Nephron progenitor cell (in vitro differentiated cells): ENCODE measurements at places on chromosomes 3 and 15.
A peak's percentile ranks its signal among the peaks of the same experiment; 100 is the strongest.

DNA sequence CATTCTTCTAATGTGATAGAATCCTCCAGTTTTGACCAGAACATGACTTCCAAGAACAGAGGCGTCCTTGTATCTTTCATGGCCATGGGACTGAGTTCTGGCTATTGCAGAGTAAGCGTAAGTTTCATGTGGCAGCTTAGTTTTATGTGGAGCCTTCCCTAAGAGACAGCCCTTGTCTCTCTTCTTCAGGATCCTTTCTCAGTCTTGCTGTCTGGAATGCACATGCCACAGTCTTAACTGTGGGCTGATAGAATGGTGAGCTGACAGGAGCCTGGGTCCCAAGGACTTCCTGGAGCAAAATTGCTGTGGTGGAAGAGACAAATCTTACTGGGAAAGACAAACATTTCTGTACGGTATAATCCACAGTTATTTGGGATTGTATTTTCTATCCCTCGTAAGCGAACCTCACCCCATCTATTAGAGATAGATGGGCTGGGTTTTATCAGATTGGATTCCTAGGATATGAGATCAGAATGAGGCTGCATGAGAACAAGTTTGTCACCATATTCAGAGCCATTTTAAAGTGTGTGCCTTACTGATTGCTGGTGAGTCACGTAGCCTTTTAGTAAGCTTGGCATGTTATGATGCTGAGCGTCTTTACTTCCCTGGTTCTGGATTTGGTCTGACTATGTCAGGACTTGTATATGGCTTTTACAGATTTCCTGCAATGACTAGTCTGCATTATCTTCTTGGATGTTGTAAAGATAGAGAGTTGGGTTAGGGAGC is 32.8 kb downstream of the CDIN1 start:
- DNase-seq, result no peak

- DNase-seq, result no peak
Measured at GRCh38 chr15:51758645-51759044, 7.2 kb downstream of the TMOD2 start.

GRCh38 chr15:33679061-33679460 is 289.2 kb upstream of the CHRM5 start:
- no peak for DNase-seq

DNA sequence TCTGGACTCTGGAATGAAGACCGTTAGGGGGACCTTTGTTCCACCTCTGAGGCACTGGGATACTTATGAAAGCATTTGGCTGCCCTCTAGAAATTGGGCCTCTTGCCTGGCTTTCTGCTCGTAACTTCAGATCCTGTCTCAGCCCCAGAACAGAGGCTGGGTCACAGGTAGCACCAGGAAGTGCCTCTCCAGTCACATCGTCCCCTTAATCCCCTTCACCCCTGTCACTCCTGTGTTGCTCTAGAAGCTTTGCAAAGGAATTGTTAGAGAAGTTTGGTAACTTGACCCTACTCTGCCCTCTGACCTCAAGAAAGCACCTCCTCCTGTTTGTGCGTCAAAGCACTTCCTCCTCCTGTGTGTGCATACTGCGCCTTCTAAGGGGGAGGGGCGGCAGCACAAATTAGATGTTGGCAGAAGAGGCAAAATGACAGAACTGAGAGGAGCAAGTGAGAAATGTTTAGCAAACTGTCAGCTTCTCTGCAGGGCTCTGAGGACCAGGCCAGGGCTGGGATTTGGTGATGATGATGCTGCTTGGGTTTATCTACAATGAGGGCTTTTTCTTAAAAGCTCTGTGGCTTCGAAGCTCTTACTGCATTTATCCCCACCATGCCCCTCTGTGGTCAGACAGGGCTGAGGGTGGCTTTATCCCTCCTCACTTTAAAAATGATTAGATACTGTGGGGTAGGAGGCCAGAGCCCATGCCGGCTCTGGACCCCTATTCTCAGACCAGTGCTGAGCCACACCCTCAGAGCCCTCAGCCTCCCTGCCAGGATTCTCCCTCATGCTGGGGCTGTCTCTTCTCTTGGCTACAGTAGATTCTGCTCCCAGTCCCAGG is 76.2 kb downstream of the LARS2 start:
- DNase-seq, result peak; percentile 70

GRCh38 chr15:45097466-45097865 is 16.5 kb downstream of the DUOX2 start:
- no peak for DNase-seq

GRCh38 chr3:106114848-106115247 is 246.0 kb upstream of the CBLB start:
- no peak for DNase-seq

- no peak for DNase-seq
Measured at GRCh38 chr15:83200162-83200561, 7.5 kb downstream of the HDGFL3 start.

GRCh38 chr3:114892880-114893279 is 254.2 kb downstream of the ZBTB20 start:
- no peak for DNase-seq

GRCh38 chr3:32948625-32949445 is 2.6 kb upstream of the CCR4 start:
- DNase-seq, result no peak

DNA sequence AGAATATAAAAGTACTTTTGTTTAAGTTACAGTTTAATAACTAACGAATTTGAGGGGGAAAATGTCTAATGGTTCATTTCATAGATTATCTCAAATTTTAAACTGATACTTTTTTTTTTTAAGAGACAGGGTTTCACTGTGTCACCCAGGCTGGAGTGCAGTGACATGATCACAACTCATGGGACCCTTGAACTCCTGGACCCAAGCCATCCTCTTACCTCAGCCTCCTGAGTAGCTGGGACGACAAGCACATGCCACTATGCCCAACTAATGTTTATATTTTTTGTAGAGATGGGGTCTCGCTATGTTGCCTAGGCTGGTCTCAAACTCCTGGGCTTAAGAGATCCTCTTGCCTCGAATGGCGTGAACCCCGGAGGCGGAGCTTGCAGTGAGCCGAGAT is 16.5 kb downstream of the LRRC58 start:
- DNase-seq, result no peak

DNA sequence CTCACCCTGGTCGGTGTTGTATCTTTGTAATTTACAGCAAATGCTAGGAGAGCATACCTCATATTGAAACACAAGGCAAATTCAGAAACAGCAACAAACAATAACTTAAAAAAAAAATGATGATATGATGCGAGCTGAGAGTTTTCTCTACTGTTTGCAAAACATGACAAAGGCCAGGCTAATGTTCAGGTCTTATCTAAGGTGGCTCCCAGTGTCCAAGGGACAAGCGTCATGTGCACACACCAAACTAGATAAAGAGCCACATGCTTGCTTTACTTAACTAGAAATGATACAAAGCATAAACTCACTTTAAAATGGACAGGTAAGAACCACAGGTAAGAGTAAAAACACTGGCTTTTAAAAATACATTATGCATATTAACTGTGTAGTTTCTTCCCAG is 375.9 kb downstream of the FOXP1 start:
- DNase-seq, result no peak

DNA sequence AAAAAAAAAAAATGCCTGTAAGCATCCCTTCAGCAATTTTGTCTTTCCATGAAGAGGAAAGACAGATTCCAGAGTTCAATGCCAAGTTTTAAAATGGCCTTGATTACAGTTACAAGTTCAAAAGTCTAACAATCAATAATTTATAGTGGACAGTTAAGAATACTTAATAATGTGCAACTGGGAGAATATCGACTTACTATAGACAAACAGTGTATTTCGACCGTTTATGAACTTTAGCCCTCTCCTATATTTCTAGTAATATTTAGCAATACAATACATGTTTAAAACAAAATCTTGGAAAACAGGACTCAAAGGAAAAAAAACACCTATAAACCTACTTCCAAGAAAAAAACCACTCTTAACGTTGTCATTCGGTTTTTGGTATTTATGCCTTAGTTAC is 1.5 kb downstream of the PBRM1 start:
- DNase-seq, result no peak

- no peak for DNase-seq
Measured at GRCh38 chr3:42844412-42844713, 31.3 kb downstream of the CYP8B1 start.

DNA sequence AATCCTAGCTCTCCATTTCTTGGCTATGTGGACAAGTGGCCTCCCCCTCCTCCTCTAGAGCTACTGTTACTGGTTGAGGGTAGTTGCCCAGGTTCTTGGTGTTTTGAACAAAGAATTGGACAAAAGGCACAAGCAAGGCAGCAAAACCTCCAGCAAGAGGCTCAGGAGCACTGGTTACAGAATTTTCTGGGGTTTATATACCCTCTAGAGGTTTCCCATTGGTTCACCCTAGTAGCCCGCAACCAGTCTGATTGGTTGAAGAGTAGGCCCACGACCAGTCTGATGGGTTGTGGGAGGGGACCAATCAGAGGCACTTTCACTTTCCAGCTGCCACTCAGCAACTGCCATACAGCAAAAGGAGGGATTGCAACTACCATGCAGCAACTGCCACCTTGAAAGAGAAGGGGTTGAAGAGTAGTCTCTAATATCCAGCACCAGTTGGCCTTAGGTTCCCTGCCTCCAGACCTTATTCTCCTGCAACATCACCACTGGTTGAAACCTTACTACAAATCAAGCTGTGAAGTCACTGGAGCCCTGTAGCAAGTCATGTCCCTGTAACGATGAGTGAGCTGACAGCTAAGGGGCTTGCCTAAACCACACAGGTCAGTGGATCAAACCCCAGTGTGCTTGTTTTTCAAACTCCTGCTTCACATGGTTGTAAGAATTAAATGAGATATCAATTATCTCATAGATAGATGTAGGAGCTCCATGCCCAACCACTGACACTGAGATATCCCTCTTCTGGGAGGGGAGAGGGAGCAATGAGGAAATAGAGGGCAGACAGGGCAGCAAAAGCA is 2.9 kb upstream of the C15orf39 start:
- no peak for DNase-seq

DNA sequence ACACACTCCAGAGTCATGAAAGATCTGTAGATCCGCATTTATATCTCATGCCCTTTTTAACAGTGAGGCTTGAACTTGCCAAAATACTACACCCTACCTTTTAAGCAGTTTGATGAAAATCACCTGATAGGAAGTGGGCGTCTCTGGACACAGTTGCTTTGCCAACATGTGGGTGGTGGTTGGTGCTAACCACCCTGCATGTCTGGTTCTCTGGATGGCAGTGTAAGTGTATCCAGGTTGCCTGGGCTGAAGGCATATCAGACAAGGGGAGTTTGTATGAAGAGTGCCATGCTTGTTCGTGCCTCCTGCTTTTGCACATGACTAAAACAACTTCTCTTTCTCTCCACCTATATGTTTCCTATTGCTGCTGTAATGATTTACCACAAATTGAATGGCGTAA is 159.6 kb downstream of the GHSR start:
- no peak for DNase-seq

- DNase-seq, result peak; percentile 45
Measured at GRCh38 chr3:46276497-46277099, 34.3 kb downstream of the CCR3 start.

DNA sequence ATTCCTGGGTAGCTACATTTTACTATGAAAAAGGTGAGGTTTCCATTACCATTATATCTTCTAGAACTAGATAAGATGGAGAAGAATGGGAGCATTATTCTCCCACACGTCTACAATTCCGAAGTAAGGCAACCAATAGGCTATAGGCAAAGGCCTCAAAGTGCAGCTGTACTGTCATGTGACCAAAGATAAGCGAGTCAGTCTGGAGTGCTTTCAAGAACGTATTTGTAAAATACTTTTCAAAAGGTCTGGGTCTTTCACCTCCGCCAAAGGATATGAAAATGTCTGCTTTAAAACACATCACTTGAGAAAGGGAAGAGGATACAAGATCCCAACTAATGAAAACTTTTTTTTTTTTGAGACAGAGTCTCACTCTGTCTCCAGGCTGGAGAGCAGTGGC is 9.9 kb downstream of the CCPG1 start:
- no peak for DNase-seq

DNA sequence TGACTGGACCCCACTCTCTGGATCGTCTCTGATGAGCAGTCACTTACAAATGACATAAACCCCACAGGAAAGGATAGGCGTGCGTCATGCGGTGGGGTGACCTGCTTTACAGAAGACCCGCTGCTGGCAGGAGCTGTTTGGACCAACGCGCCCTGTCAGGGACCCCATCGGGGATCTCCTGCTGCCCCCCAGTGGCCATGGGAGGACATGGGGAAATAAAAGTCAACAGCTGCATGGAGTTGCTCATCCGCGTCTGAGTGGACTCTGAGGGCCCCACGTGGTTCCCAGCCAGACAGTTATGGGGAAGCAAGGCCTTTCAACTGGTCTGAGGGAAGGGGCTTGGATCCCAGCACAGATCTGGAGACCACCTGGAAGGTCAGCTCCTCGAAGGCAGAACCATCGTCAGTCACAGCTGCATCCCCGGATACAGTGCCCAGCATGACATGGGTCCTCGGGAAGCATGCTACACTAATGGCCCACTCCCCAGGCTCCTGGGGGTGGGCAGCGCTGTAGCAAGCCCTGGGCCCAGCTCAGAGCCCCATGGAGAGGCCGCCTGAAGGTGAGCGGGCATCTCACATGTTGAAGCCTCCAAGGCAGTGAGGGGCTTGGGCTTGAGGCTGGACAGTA is 32.1 kb downstream of the PTH1R start:
- DNase-seq, result peak; percentile 91

DNA sequence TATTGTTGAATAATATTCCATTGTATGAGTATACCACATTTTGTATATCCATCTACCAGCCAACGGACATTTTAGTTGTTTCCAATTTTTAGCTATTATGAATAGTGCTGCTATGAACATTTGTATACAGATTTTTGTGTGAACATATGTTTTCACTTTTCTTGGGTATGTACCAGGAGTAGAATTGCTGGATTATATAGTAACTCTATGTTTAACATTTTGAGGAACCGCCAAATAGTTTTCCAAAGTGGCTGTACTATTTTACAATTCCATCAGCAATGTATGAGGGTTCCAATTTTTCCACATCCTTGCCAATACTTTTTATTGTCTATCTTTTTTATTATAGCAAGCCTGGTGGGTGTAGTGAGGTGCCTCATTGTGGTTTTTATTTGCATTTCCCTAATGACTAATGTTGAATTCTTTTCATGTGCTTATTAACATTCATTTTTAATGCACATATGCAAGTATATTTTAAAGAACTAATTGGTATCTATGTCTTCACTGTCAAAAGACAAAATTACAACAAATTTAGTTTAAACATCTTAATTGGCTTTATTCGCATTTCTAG is 77.5 kb upstream of the PIAS1 start:
- DNase-seq, result no peak

DNA sequence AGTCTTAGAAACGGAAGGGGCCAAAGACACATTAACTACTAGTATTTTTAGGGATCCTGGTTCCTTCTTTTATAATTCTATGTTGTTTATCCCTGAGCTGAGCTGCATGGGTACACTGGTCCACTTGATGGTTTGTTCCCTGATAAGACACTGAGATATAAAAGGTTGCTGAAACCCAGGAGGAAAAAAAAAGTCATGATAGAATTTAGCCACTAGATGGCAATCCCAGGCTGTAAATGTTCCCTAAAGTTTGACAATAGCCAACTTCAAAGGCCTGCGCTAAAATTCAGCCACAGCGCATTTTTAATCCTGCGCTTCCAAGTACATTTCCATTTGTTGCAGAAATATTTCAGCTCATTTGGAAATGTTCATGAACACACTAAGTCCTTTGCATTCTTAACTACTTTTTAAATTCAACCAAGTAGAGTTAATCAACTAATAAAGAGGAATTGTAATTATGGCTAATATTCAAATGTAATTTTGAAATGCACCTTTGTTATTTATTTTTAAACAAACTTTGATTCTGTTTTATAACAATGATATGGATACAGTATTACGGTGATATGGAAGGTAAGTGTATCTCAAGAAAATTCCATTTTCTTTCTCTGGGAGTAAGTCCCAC is 249.3 kb upstream of the FEZF2 start:
- DNase-seq, result peak; percentile 28

- DNase-seq, result no peak
Measured at GRCh38 chr3:123080864-123081562, 14.2 kb downstream of the PDIA5 start.
